ENCODE measurements at places on chromosomes 7 and 10.

DNA sequence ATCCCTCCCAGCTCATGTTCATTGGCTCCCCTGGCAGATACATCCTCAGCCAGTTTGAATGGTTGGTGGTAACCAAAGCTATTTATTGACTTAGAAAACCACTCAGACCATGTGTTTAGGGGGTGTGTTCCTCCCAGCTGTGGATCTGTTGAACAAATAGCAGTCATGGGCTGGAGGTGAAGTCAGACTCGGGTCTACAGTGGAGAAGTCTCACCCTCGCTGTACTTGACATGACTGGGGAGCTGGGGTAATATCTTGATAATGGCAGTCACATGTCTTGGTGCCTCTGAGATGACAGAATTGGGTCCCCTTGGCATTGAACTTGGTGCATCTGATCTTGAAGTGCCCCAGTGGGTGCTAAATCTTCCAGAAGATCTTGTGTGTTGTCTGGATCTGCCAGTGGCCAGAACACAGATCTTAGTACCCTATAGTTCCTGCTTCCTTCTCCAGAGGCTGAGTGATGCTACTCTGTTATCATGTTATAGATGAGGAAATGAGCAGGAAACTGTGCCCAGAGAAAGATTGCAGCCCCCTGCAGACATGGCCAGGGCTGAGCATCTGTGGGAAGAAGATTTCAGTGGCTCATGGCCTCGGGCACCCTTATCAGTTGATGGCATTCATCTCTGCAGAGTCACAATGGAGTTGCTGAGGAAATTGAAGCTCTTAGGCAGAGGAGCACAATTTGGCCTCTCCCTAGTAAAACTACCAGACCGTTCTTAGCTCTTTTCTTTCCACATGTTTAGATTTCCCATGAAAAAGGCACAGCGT lies 50.4 kb downstream of the ADRA2A start:
- DNase-seq, result no peak

DNA sequence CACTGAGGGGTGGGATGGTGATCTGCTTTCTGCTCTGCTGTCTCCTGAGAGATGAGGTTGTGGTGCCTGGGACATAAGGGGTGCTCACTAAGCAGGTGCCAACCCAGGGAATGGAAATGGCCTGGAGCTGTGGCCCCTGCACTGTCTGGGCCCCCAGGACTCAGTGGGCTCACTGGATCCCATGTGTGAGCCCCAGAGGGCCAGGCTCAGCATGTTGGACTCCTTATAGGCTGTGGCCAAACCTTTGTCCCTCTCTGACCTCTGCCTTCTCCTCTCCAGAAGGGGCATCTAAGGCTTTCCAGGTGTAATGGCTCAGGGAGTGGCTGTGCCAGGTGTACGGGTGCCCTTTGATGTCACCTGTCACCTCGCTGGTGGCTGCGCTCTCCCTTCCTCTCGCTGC lies 56.4 kb downstream of the NEUROG3 start:
- DNase-seq, result no peak

GRCh38 chr10:24750695-24751094 lies 27.0 kb upstream of the ARHGAP21 start:
- DNase-seq, result no peak

DNA sequence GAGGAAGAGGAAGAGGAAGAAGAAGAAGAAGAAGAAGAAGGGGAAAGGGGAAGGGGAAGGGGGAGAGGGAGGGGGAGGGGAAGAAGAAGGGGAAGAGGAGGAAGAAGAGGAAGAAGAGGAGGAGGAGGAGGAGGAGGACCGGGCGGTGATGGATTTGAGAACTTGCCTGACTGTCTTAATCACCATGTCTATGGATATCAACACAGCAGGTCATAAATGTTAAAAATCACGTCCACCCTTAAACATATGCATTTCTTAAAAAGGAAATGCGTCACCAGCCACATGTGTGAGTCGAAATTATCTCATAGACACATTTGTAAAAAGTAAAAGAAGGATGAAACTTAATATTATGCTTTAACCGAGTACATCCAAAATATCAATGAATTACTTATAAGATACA lies 42.1 kb upstream of the INSIG1 start:
- no peak for DNase-seq

DNA sequence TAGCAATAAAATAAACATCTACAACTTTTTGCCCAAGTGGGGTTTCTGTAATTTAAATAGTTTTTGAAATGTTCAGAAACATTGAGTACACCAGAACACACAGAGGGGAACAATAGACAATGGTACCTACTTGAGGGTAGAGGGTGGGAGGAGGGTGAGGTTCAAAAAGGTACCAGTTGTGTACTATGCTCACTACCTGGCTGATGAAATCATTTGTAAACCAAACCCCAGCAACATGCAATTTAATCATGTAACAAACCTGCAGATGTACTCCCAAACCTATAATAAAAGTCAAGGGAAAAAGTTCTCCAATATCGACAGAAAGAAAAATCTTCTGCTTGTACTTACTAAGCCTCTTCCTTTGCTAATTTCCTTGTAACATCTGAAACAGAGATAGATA lies 4.2 kb upstream of the TES start:
- no peak for DNase-seq

DNA sequence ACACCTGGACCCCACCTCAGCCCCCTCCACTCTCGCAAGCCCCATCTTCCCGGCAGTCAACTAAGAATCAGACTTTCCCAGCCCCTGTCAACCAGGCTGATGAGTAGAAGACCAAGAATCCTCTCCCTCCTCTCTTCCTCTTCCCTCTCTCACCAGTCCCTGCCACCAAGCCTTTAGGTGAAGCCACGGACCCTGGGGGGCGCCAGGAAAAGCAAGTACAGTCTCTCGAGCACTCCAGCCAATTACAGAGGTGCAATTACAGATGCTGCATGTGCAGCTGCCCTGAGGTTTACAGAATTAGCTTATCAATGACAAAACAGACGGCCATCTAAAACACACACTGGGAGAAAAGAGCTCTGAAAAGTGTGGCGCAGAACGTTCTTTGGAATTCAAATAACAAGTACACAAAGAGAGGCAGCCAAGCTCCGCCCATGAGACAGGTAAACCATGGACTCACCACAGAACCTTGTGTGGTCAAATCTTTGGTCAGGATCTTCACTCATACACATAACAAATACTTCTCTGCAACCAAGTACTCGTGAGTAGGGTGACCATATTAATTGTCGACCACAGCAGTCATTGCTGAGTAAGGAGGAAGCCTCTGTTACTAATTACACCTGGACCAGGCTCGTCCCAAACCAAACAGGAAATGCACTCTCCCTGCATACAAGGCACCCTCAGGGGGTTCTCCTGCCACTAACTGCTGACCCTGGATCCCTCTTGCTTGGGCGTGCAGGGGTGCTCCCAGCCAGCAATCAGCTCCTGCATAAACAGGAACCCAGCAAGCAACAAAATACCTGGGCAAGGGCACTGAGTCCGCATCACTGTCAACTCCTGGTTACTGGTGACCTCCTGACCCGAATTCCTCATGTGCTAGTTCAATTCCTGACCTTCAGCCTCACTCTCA lies 189.2 kb downstream of the FAM107B start:
- peak; percentile 54 for DNase-seq

- DNase-seq, result no peak
These were observed 45.7 kb downstream of the ANKMY2 start for GRCh38 chr7:16599860-16600259.

- peak; percentile 94 for DNase-seq
These were observed 79.9 kb upstream of the RHEB start for GRCh38 chr7:151599401-151600227.

- no peak for DNase-seq
These were observed 8.5 kb upstream of the BAG3 start for GRCh38 chr10:119642556-119643111.

DNA sequence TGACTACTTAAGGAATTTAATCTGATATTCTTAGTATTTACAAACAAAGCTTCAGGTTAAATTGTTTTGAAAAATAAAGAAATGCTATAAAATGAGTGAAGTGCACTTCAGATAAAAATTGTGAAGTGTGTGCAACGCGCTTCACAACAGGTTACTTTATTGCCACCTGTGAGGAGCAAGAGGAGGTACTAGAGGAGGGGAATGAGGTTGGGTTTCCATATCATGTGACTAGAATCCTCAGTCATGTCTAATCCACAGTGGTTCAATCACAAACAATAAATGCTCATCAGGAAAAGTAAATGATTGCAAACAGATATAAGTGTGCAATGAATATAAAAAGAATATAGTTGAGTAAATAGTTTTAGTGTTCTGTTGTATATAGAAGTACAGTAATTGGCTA lies 34.5 kb upstream of the CD36 start:
- no peak for DNase-seq

DNA sequence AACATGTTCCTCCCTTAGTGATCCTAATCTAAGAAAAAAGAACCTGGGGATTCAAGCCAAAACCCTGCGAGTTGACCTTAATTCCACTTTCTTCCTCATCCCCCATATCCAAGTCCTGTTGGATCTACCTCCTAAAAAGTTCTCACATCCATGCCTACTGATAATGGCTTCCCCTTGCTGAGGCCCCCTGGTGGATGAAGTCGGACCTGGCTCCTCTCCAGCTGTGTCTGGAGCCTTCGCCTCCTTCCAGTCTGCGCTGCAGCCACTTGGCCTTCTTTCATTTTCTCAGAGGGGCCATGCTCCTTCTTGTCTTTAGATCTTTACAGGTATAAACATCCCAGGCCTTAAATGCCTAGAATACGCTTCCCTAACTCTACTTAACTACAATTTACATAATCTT lies 8.1 kb downstream of the PDE1C start:
- DNase-seq, result peak; percentile 72

DNA sequence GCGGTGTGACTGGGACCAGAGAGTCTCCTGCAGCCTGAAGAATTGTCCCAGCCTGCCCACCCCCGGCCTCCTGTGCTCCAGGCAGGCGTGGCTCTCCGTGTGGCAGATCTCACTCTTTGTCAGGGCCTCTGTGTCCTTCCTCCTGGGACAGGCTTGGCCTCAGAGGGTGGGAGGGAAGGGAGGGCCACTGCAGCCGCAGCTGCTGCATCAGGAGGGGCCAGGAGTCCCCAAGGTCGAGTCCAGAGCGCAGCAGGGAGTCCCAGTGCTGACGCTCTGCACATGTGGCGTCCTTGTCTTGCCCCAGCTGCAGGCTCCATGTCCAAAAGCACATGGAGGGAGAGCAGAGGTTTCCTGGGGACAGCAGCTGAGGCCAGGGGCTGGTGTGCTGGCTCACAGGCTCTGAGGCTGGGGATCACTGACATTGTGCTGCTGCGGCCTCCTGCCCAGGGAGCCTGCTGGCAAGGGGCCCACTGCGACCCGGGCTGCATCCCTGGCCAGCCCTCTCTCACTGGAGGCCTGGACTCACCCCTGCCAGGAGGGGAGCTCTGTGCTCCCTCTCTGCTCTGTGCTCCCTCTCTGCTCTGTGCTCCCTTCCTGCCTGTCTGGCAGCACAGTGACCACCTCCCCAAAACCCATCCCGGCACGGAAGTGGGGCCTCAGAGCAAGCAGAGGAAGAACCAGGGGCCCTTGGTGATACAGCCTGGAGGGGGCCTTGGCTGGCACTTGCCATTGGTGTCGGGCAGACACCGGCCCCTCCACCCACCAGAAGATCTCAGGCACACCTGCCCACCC lies 114.6 kb upstream of the RET start:
- no peak for DNase-seq

DNA sequence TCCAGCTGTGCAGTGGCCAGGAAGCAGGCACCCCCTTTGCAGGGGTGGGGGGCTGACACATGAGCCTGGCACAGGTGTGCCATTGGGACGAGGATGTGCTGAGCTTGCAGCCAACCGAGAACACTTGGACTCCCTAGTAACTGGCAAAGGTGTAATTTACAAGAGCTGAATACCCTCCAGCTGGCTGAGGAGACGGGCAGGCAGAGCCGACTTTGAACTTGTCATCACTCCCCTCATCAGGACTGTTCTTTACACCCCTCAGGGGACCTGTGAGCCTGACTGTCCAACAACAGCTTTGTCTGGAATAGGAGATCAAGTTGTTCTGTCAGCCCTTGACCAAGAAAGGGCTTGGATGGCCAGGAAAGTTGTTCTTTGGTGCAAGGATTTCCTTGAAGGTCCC lies 61.2 kb downstream of the CDH23 start:
- no peak for DNase-seq

GRCh38 chr10:63829573-63830149 lies 308.5 kb downstream of the REEP3 start:
- no peak for DNase-seq

GRCh38 chr10:102121739-102122372 lies 1.7 kb upstream of the LDB1 start:
- DNase-seq, result no peak

DNA sequence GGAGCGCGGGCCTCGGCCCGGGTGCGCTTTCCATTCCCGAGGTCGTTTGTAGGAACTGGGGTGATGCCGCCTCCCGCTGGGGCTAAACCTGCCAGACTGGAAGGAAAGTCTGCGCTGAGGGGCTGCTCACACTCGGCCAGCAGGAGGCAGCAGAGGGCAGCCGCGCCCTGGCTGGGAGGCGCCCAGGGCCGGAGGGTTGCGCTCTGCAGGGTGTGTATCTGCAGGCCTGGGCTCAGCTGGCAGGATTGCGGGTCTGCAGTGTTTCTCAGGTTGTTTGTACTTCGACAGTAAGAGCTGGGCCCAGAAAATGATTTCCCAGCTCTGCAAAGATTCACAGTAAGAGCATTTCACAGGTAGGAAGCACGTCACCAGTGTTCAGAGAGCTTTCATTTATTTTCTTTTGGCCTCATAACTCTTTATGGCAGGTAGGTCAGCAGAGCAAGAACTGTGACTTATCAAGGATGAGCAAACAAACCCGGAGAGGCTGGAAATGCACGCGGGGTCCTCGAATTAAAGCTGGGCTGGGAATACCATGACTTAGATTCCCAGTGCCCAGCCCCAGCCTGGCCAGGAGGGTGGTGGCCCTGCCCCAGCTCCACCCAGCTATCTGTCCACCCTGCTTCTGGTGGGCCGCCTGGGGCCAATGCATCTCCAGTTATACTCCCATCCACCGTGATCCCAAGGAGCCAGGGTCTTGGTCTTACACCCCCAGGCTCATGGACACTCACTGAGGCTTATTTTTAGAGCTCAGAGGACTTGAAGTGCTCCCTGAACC lies 15.2 kb upstream of the PPP2R2D start:
- peak; percentile 28 for DNase-seq

DNA sequence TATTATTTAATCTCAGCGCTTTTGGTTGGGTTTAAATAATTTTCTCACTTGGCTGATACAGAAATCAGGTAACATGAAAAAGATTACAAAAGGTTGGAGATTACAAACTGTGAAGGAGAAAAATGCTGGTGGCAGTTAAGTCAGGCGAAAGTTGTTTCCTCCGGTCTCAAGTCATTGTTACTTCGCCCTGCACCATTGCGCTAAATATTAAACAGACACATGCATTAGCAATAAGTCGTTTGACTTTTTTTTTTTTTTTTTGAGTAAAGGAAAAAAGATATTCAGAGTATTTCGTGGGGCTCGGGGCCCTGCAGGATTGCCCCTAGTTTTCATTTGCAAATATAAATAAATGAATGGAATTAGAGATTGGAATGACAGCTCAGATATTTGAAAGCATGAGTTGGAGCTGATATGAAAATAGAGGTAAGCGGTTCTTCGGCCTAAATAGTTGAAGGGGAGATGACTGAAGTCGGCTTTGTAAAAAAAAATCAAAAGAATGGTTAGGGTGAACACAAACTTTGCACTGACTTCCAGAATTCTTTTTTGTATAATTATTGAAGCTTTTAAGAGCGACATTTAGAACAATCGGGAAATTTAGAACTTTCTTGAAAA lies 914 bp downstream of the SDHAF3 start:
- DNase-seq, result no peak
